ENCODE measurements at places on chromosomes 4 and X. TPM values are rescaled to one million over a fixed set of nuclear protein-coding genes. Genes with fewer than 3 reads are reported as not detected.

The STK32B gene
- total RNA-seq = 0.52 TPM

The CYLC1 gene
- not detected for total RNA-seq

The RASSF6 gene
- not detected for total RNA-seq

The P2RY10 gene
- total RNA-seq = not detected

The PRRG1 gene
- 20.0 TPM for total RNA-seq

The NKX6-1 gene
- 0.56 TPM for total RNA-seq

The CLCN5 gene
- total RNA-seq = 4.4 TPM

The KIAA1210 gene
- not detected for total RNA-seq

The UCHL1 gene
- 1,497 TPM for total RNA-seq

The SULT1E1 gene
- 13.6 TPM for total RNA-seq

The ZNF711 gene
- 1.9 TPM for total RNA-seq

The KCNIP4 gene
- total RNA-seq = under 0.01 TPM

The C1QTNF7 gene
- 1.5 TPM for total RNA-seq

The PNMA3 gene
- total RNA-seq = not detected

The TMSB15C gene
- 3.2 TPM for total RNA-seq

The ADH1A gene
- total RNA-seq = not detected

The EFHC2 gene
- total RNA-seq = 1.2 TPM

The PF4V1 gene
- total RNA-seq = not detected

The COMMD8 gene
- 22.8 TPM for total RNA-seq

The EOLA1 gene
- total RNA-seq = 7.3 TPM

The MAGED4 gene
- total RNA-seq = 64.9 TPM

The TCP11X2 gene
- total RNA-seq = not detected

The TGIF2LX gene
- total RNA-seq = not detected

The KLHL13 gene
- total RNA-seq = 4.1 TPM

All from epithelial cell of alveolus of lung (primary cell).